ENCODE measurements at places on chromosomes 11 and 22.

GRCh38 chr22:25404928-25405816, 159.3 kb upstream of the GRK3 start:
- DNase-seq, result peak; percentile 64

DNA sequence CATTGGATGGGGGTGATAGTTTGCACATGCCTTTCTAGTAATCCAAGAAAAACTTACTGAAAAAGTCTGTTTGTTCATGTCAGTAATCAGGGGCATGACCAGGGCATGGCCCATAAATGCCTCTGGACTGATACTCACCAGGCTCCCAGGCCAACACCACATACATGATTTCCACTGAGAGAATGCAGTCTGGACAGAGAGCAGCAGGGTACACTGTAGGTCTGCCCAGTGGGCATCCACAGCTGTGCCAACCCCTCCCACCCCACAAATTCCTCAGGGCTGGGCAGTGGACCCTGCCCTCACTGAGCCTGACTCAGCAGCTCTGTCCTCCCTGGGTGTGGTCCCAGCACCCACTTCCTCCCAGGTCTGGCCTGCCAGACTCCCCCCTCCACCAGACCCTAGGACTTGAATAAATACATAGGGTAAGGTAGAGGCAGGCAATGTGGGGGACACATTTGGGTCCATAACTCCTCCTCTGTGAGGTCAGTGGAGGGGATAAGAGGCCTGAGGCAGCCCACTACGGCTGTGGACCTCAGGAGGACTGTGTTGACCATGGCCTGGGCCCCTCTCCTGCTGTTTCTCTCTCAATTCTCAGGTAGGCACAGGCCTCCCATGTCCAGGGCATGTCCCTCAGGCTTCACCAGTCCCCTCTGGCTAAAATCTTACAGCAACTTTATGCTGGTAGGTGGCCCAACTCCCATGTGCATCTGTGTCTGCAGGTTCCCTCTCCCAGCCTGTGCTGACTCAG, 92.2 kb upstream of the TOP3B start:
- no peak for DNase-seq

DNA sequence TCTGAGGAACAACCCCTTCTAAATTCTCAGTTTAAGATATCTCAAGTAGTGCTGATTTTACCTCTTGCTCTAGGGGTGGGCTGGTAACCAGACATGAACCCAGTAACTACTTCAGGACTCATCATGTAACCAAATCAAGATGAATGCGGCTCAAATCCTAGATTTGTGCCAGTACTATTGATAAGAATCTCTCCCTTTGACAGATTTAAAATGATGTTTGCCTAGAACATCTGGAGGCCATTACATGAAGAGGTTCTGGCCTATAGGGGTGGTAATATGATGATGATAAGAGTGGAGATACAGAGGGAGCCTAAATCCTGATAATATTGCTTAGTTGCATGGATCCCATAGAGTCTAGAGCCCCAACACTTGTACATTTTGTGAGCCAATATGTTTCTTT, 672.6 kb upstream of the ANO5 start:
- no peak for DNase-seq

GRCh38 chr22:23256986-23257888, 76.9 kb downstream of the BCR start:
- no peak for DNase-seq

- DNase-seq, result no peak
Measured at GRCh38 chr22:20887375-20887774, 28.6 kb downstream of the SNAP29 start.

GRCh38 chr11:123640029-123640428, 14.4 kb downstream of the SCN3B start:
- no peak for DNase-seq

- DNase-seq, result peak; percentile 39
Measured at GRCh38 chr11:45922425-45923082, at the start of gene LARGE2. Gene LARGE2, plus strand, starts transcription at chr11:45922656. Its CDS starts 227 bp downstream, at chr11:45922883.

DNA sequence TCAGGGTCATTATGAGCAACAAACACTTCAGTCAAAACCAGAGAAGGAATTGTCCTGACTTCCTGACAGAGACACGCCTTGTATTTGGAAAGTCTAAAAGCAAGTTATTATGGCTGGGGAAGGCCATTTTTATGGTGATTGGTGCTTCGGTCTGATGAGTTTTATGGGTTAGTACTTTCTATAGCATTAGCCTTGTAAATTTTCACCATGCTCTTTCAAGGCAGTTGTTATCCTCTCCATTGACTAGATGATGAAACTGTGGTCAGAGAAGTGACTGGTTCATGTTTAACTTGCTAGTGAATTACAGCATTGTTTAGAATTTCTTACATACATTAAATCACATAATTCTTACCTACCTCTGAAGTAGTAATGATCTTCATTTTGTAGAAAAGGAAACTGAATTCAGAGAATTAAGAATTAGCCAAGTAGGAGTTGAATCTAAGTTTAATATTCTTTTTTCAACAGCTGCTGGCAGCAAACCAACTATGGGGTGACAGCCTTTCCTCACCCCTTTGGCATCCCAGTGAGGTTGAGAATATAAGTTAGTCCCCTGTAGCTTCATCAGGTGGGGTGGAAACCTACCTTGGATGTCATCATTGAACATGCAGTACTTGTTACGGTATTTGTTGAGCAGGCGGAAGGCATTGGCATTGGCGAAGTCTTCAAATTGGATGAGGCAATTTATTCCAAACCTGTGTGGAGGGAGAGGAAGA, 90.0 kb downstream of the CCDC81 start:
- no peak for DNase-seq

GRCh38 chr11:5500393-5500801, 9.4 kb downstream of the UBQLN3 start:
- DNase-seq, result no peak

GRCh38 chr22:37827056-37827455, 3.9 kb downstream of the GALR3 start:
- DNase-seq, result no peak

GRCh38 chr22:44274918-44275630, 37.7 kb downstream of the SHISAL1 start:
- no peak for DNase-seq

- no peak for DNase-seq
Measured at GRCh38 chr11:14552089-14552488, 31.9 kb upstream of the PSMA1 start.

- DNase-seq, result no peak
Measured at GRCh38 chr22:48366056-48366455, 1461.6 kb downstream of the BRD1 start.

DNA sequence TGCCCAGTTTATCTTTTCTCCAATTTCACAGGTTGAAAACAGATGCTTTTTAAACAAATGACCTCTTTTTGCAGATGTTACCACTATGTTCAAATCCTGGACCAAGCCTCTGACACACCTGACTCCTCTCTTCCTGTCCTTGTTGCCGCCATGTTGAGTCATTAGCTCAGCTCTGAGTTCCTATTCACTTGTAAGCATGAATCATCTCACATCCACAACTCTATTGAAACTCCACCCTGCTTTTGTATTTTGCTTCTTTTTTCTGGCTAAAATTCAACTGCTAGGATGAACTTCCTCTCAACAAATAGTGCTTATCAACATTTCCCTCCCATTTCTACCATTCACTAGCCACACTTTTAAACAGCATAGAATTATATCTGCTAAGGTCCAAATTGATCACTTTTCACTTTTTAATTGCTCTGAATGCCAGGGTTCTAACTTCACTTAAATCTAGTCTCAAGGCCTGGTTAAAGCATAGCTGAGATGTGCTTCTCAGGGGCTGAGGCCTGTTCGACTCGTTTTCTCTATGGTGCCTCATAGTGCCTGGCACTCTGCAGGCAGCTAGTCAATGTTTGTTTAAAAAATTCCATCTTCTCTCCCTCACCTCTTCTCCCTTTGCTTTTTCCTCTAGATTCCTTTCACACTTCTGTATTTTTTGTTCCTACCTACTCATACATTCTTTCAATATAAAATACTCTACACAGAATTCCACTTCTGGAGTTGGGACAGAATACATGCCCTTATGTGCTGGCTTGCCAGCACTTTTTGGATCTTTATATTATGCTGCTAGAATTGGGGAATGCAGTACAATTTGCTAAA, 3.9 kb downstream of the JOSD1 start:
- peak; percentile 23 for DNase-seq

DNA sequence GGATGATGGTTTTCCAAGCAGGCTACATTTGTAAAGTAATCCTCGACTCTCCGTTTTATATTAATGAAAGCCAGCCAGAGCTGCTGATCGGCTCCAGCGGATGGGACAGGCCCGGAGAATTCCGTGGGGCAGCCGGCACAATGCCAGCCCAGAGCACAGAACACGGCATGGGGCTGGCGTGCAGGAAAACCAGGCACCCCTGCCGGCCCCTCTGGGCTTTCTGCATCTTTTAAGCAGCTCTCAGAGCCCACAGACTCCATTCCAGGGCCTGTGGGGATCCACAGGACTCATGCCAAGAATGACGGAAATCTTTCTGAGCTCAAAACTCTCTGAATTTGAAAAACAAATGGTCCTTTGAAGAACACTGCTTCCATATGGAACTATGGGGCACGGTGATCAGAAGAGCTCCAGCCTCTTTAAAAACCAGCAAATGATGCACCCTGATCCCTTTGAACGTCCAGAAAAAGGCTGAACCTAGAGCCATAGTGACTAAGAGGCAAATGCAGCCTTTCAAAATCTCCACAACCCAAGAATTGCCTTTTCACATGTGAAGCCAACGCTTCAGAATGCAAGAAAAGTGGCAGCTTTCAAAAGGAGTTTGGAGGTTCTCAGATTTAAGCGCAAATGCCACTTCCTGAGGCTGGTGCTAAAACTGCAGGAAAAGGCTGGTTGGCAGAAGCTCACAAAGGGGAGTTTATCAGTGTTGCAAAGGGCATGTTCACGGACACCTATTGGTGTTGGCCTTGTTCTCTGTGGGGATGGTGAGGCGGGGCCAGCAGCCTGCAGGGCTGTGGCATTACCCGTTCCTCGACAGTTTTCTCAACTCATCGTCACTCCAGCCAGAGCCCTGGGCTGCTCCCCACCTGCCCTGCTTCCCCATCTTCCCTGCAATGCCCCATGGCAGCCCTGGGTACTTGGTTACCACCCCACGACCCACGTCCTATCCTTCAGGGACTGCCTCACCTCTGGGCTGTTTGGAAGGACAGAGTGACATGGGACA, 212.5 kb downstream of the CTTN start:
- no peak for DNase-seq

GRCh38 chr22:34001701-34002466, 81.6 kb upstream of the LARGE1 start:
- no peak for DNase-seq
